ENCODE measurements at places on chromosomes 2 and 18.

DNA sequence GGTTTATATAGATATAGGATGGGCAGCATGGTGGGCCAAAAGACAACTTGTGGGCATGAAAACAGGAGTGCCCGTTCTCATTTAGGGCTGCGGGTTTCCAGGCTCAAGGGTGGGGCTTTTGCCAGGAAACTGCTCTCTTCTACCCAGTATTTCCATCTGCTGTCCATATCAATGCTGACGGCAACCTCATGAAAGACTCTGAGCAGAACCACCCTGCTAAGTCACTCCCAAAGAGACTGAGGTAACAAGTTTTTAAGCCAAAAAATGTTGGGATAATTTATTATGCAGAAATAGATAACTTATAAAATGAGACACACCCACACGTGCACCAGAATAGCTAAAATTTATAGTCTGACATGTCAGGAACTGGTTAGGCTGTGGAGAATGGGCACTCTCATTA is 36.1 kb upstream of the MPPE1 start:
- DNase-seq = no peak

DNA sequence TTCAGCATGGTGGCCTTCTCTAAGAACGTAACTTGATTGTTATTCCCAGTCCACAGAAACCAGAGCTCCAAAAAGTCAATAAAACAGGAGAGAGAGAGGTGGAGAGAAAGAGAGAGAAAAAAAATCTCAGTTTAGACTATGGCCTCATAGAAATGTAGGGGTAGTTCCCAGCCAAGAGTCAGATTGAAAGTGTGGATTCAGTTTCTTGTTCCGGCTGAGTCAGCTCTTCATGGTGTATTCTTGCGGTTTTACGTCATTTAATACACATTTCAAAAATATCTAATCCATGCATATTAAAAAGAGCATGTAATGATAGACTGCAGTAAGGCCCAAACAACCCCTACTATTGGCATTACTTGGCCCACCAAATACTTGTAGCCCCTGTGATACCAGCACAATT is 303.9 kb downstream of the ETAA1 start:
- DNase-seq = no peak

- DNase-seq = no peak
Measured at GRCh38 chr2:126809340-126809739, 89.3 kb upstream of the TEX51 start.

GRCh38 chr2:195596840-195597239 is 60.2 kb upstream of the SLC39A10 start:
- DNase-seq = no peak

- DNase-seq = no peak
Measured at GRCh38 chr2:147740211-147740927, 104.5 kb upstream of the ACVR2A start.

All from NCI-H524 treated with DMSO at 0.1 percent for 48 hours (cell line).